ENCODE measurements at places on chromosomes 6 and 20.

DNA sequence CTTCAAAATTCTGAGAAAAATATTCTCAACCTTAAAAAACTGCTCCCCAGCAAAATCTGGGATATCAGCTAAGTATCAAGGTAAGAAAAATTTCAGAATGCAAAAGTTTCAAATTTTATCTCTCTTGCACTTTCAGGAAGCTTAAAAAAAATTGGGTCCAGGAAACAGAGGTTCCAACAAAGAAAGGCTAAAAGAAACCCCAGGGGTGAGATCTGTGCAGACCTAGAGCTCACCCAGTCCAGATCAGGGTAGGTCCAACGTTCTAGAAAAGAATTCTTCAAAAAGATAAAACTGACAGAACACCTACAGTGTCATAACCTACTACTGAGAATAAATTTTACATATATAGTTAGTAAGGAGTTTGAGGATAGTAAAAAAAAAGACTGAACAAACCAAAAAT, 23.5 kb downstream of the ILRUN start:
- DNase-seq, result no peak

DNA sequence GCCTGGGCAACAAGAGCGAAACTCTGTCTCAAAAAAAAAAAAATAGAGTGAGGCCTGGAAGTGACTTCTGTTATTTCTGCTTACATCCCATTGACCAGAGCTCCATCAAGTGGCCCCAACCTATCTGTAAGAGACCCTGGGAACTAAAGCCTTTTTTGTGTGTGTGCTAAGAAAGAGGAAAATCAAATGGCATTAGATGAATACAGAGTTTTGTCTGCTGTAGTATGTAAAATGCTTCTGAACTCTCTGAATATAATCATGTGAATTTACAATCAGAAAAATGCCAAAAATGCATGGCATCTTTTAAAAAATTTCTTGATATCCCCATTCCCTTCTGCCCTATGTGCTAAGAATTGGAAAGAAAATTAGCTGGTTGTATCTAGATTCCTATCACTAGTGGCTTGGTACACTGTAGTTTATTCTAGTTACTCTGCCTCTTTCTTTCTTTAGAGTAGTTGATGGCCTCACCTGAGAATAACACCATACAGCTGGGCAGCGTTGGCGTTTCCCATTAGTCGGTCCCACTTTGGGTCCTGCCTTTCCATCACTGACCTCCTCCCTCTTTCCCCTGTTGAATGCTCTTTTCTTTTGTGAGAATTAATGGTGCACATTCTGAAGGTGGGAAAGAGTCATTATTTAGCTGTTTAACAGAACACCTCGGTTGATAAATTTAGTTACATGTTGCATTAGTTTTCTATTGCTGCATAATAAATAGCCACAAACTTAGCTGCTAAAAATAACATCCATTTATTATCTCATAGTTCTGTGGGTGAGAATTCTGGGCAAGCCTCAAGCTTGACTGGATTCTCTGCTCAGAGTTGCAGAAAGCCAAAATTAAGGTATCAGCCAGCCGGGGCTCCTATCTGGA, 38.2 kb downstream of the SAMD5 start:
- no peak for DNase-seq

DNA sequence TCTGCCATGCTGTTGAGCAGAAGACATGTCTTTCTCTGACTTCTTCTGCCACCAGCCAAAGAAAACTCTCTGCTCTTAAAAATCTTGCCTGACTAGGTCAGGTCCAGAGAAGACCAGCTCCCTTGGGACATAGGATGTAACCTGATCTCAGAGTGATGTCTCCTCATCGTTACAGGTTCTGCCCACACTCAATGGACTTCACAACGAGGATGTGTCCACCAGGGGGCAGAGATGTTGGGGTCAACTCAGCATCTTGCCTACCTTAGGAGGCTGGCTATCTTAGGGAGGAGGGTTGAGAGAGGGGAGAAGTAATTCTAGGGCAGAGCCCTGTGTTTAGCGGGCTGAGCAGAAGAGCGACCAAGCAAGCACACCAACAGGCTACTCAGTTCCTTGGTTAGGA, 207.6 kb upstream of the CDH4 start:
- no peak for DNase-seq

- DNase-seq, result no peak
Measured at GRCh38 chr6:158910484-158911440, 89.2 kb downstream of the RSPH3 start.

DNA sequence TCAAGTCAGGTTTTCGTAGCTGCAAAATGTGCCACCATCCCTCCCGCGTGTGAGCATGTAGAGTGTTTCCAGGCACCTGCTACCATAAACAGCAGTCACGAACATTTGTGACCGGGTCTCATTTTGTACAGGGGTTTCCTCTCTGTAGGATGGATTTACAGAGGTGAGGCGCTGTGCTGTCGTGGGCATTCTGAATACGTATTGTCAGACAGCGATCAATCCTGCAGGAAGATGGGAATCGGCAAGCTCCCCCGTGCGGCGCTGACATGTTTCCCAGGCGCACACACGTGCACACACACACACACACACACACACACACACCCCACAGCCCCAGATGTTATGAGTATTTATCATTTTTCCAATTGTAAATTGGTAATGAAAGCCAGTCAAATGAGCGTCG, 15.8 kb downstream of the ANKRD60 start:
- no peak for DNase-seq

DNA sequence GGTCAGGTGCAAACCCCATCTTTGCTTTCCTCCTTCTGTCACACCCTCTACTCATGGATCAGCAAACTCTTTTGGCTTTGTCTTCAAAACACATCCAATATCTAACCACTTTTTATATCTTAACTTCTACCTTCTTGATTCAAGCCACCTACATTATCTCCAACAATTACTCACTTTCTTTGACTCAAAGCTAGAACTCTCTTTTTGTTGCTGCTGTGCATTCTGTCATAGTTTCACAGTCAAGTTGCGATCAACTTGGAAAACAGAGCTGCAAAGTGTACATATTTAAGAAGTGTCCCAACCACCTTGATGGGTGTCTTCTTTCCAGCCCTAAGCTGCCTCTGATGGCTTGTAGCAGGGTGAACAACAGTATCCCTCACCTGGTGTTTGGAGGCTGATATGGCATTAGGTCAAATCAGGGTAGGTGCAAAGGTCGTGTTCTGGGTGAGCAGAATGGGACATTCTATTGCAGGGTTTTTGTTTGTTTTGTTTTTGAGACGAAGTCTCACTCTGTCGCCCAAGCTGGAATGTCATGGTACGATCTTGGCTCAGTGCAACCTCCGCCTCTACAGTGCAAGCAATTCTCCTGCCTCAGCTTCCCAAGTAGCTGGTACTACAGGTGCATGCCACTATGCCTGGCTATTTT, 43.4 kb upstream of the RALGAPA2 start:
- no peak for DNase-seq

DNA sequence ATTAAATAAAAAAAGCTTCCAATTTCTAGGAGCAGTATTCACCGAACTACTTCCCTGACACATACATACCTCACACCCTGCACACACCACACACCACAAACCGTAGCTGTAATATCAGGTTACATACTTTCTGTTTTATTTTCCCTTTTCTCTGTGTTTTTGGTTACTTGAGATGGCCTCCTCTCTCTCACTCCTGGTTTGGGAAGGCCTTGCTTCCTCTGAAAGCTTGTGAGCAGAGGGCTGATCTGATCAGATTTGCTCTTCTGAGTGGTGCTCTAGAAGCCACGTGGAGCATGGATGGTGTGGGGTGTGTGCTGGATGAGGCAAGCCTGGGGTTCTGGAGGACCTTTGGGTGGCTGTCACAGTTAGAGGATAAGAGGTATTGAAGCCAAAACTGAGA, 20.9 kb downstream of the UTRN start:
- no peak for DNase-seq

DNA sequence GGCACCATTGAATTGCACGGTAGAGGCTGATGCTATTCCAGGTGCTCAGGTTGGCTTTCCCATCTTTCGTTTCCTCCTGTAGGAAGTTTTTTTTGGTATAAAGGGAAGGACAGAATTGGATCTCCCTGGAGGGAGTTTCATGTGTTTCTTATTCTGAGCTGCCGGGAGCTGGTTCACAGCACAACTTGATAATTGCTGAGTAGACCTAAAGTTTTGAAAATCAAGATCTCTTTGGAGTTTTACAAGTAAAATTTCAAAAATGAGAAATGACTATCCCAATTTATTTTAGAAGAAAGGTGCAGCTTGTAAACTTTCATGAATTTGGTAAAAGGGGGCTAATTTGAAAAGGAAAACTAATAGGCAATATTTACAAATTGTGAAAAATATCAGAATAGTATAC, 125.2 kb upstream of the ESR1 start:
- no peak for DNase-seq

DNA sequence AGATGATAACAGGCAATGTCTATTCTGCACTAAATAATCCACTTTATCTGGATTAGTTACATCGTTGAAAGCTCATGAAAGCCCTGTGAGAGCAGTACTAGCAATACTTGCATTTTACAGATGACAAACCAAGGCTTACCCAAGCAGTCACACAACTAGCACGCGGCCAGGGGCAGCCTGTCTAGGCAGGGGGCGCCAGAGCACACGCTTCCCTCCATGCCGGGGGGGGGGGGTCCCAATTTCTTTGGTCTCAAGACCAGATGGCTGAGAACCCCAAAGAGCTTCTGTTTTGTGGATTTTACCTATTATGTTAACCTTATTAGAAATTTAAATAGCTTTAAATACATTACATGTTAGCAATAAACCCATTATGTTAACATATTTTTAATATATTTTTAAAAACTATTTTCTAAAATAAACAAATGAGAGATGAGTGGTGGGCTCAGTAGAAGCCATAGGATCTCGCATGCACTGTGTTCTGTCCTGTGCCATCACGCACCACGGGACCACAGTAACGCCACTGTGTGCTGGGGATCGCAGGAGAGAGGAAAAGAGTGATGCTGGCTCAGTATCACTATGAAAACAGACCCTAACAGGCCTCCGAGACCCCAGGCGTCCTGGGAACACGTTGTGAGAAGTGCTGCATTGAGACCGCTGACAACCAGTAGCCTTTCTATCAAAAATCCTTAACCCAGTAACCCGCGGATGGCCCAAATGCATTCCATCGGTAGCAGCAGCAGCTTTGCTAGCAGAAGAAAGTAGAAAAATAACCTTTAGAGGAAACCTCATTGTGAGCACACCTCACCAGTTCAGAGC, 5.3 kb upstream of the PRR18 start:
- no peak for DNase-seq

GRCh38 chr6:66605971-66606370, 898.9 kb upstream of the EYS start:
- DNase-seq, result no peak

DNA sequence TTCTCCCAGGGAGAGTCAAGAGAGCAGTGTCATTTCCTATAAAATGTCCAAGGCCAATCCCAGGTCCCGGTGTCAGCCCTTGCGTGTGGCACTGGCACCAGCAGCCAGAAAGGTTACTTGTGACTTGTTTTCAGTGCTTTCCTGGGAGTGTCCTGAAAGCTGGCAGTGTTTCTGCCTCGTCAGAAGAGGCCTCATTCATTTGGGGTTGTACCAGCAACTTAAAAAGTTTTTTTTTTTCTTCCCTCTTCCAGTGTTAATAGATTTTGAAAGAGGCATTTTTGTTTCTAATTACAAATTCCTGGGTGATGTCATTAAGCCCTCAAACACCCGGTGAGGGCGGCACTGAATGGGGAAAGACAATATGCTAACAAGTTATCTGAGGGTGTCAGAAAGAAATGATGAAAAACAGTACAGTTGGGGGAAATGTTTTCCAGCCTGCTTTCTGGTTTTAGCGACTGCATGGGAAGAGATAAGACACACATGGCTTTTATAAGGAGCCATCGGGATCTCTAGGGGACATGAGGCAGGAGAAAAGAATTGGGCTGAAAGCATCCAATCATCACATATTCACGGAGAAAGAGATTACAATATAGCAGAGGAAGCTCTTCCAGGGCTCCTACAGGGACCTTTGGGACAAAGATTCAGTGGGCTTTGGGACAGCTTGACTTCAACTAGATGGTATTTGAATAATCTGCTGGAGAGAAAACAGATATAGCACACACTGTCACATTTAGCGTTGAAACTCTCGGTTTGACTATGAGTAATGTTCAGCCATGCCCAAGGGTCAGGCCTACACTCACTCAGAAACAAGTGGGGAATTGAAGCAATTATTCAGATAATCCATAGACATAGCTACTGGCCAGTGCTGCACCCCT, 153.0 kb downstream of the BCAS1 start:
- DNase-seq, result no peak

- no peak for DNase-seq
Measured at GRCh38 chr6:53567701-53568100, 22.8 kb upstream of the GCLC start.

GRCh38 chr6:34491091-34491430, 25.2 kb downstream of the PACSIN1 start:
- no peak for DNase-seq

DNA sequence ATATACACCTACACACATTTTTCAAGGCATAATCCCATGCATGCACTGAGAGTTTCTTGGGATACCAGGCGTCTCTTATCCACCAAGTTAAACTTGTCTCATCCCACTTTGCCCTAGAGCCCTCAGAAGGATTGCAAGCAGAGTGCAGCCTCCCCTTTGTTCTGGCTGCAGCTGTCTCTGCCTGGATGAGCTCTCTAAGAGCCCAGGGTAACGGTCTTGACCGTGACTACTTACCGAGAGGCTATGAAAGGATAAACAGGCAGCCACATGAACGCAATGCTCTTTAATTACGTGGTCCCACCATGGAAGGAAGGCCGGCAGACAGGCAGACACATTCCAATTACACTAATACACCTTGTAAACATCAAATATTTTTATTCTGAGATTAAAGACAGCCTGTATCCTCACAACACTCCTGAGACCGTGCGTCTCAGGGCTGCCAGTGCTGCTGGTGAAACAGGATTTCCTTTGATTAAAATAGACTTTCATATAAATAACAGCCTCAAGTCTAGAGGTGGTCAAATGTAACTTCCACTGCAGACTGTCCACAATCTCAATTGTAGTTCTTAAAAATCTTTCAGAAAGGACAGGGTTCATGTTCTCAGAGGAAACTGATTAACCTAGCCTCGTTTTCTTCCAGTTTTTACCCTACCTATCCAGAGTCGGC, 210.0 kb upstream of the PRDM1 start:
- no peak for DNase-seq

GRCh38 chr6:10543488-10543887, 22.3 kb downstream of the GCNT2 start:
- DNase-seq, result no peak

DNA sequence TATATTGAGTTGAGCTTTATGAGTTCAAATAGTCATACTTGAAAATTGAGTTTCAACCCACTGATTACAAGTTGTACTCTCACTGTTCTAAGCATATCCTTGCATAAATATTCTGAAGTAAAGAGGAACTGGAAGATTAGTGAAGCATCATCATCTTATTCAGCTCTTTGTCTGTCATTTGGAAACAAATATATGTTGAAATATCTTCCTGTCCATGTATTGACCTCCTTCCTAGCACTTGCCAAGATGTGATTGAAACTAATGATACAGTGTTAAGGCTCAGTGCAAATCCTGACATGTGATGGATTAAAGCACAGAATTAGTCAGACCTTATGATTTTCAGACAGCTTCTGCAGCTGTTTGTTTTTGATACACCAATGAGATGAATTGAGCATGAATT, 434.3 kb downstream of the TBC1D32 start:
- no peak for DNase-seq

Measured in SIG-M5 (cell line).